ENCODE measurements at places on chromosomes 3 and 15.
A peak's percentile ranks its signal among the peaks of the same experiment; 100 is the strongest.

DNA sequence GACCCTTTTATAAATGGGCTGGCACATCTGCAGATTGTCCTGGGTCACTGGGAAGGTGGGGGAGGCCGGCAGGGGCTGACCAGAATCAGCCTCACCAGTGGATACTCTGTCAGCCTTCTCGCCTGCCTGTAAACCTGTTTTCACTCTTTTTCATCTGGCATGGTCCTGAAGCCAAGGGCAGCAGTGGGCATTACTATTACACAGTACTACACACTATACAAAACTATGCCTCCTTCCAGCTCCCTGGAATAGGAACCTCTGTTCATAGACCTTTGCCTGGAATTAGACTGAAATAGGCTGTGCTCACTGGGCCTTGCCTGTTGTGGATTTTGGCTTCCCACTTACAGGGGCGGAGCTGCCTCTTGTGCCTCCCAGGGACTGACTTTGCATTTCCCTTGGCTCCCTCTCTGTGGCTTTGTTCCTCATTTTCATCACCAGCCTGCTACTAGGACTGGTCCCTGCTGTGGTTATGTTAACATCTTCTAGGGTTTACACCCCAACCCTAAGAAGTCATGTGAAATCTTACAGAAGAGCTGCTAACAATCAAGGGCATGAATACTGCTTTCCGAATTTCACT, 120.7 kb downstream of the FNDC3B start:
- no peaks in the 10 kb centered on the region for H3K27me3 ChIP-seq
- peaks cover 2% of the 10 kb centered on the region for H3K36me3 ChIP-seq
- peak overlapping the region; percentile 72 for H3K27ac ChIP-seq
- H3K4me3 ChIP-seq, result no peak overlapping the region
- H3K4me1 ChIP-seq, result peaks cover 14% of the 10 kb centered on the region

DNA sequence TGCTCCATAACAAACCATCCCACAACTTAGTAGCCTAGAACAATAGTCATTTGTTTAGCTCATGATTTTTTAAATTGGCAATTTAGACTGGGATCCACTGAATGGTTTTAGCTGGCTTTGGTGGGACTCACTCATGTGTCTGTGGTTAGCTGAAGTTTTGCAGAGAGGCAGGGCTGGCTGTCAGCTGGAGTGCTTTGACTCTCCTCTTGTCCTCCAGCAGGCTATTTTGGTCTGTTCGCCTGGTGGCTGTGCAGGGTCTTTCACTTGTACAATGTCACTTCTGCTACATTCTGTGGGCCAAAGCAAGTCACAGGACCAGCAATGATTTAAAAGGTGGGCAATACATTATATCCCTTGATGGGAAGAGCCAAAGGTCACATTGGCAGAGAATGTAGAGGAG, 1146.5 kb downstream of the ROBO2 start:
- H3K27ac ChIP-seq, result no peak overlapping the region
- DNase-seq, result no peak
- H3K27me3 ChIP-seq, result no peaks in the 10 kb centered on the region
- H3K4me1 ChIP-seq, result no peaks in the 10 kb centered on the region
- no peaks in the 10 kb centered on the region for H3K36me3 ChIP-seq

DNA sequence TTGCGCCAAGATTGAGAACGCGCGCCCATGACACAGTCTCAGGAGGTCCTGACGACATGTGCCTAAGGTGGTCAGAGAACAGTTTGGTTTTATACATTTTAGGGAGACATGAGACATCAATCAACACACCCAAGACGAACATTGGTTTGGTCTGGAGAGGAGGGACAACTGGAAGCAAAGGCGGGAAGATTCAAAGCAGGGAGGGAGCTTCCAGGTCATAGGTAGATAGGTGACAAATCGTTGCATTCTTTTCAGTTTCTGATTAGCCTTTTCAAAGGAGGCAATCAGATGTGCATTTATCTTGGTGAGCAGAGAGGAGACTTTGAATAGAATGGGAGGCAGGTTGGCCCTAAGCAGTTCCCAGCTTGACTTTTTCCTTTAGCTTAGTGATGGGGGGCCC, 828.4 kb upstream of the DPPA4 start:
- peaks cover 8% of the 10 kb centered on the region for H3K36me3 ChIP-seq
- DNase-seq, result peak; percentile 58
- H3K27ac ChIP-seq, result peak overlapping the region; percentile 61

DNA sequence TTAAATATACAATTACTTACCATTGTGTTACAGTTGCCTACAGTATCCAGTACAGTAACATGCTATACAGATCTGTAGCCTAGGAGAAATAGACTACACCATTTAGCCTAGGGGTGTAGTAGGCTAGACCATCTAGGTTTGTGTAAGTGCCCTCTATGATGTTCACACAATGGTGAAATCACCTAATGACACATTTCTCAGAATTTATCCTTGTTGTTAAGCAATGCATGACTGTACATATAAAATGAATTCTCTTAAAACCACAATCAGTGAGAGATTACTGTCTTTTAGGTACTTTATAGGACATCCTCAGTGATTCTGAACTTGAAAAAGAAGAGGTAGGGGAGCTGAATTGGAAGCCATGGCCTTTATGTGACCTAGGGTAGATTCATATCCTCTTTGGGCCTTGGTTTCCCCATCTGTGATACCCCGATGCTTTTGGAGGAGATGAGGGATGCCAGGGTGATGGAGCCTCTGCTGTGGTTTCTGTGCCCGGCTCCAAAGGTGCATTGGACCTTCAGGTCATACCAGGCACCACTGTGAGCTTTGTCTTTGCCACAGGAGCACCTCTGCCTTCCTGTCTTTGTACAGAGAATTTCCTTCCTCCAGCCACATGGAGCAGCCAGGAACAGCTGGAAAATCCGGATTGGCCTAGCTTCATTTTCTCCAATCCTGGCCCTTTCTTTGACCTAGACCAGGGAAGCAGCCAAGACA, 51.9 kb upstream of the FLNB start:
- H3K27ac ChIP-seq, result no peak overlapping the region
- H3K4me1 ChIP-seq, result peaks cover 8% of the 10 kb centered on the region
- no peaks in the 10 kb centered on the region for H3K36me3 ChIP-seq
- DNase-seq, result no peak

- H3K4me3 ChIP-seq, result no peak overlapping the region
- H3K36me3 ChIP-seq, result no peaks in the 10 kb centered on the region
- H3K27me3 ChIP-seq, result no peaks in the 10 kb centered on the region
Measured at GRCh38 chr15:52584414-52584813, 15.6 kb upstream of the ARPP19 start.

All from H9 (cell line).